PC-9 (cell line): ENCODE measurements at places on chromosomes 13 and 19. TPM values are rescaled to one million over a fixed set of nuclear protein-coding genes. Genes with fewer than 3 reads are reported as not detected.

DDX39A gene
- total RNA-seq, result 66.5 and 67.4 TPM in 2 replicates

ZNF443 gene
- total RNA-seq, result 3.3 and 3.5 TPM in 2 replicates

KLK4 gene
- not detected in 2 replicates for total RNA-seq

MLNR gene
- not detected in 2 replicates for total RNA-seq

ZNF780A gene
- total RNA-seq, result 14.6 and 15.5 TPM in 2 replicates

CLEC17A gene
- total RNA-seq, result not detected in 2 replicates

EML2 gene
- 61.7 and 68.9 TPM in 2 replicates for total RNA-seq

LMTK3 gene
- total RNA-seq, result 13.9 and 19.6 TPM in 2 replicates

ZNF135 gene
- 0.15 TPM in 1 of 2 replicates, not detected in the other for total RNA-seq

CCDC122 gene
- 7.4 and 7.9 TPM in 2 replicates for total RNA-seq

S1PR5 gene
- 7.9 and 9.5 TPM in 2 replicates for total RNA-seq

TNFSF9 gene
- total RNA-seq, result 8.4 and 11.2 TPM in 2 replicates

F10 gene
- total RNA-seq, result not detected in 2 replicates

C19orf67 gene
- not detected in 2 replicates for total RNA-seq

FFAR1 gene
- total RNA-seq, result 0.23 and 0.44 TPM in 2 replicates

ZNF433 gene
- total RNA-seq, result 2.6 and 3.1 TPM in 2 replicates

LRP3 gene
- total RNA-seq, result 2.3 and 3.0 TPM in 2 replicates

ADGRE3 gene
- not detected in 2 replicates for total RNA-seq

POSTN gene
- total RNA-seq, result not detected in 2 replicates

ZNF430 gene
- total RNA-seq, result 7.4 and 8.2 TPM in 2 replicates

ZNF546 gene
- total RNA-seq, result 1.9 and 3.6 TPM in 2 replicates

RDH8 gene
- total RNA-seq, result not detected in 2 replicates

PRTN3 gene
- total RNA-seq, result not detected in 2 replicates

ZNF541 gene
- not detected in 2 replicates for total RNA-seq

SIGLEC5 gene
- not detected in 2 replicates for total RNA-seq

FGF14 gene
- total RNA-seq, result not detected in 2 replicates

FCAR gene
- total RNA-seq, result not detected in 2 replicates

PCDH20 gene
- total RNA-seq, result 0.09 and 0.13 TPM in 2 replicates

KLK13 gene
- not detected in 2 replicates for total RNA-seq

TEX26 gene
- total RNA-seq, result not detected in 2 replicates

SPACA4 gene
- total RNA-seq, result not detected in 2 replicates

EFNA2 gene
- 1.6 TPM in 1 of 2 replicates, not detected in the other for total RNA-seq
